CD4-positive, alpha-beta T cell treated with Interleukin-15 for 4 hours (primary cell): ENCODE measurements at places on chromosomes 7 and 10.

GRCh38 chr7:5383314-5384098 lies 40.1 kb downstream of the TNRC18 start:
- no peak for DNase-seq

- no peak for DNase-seq
These were observed 22.3 kb downstream of the RHEB start for GRCh38 chr7:151497306-151497871.

GRCh38 chr10:72709041-72709440 lies 17.1 kb downstream of the MCU start:
- no peak for DNase-seq

DNA sequence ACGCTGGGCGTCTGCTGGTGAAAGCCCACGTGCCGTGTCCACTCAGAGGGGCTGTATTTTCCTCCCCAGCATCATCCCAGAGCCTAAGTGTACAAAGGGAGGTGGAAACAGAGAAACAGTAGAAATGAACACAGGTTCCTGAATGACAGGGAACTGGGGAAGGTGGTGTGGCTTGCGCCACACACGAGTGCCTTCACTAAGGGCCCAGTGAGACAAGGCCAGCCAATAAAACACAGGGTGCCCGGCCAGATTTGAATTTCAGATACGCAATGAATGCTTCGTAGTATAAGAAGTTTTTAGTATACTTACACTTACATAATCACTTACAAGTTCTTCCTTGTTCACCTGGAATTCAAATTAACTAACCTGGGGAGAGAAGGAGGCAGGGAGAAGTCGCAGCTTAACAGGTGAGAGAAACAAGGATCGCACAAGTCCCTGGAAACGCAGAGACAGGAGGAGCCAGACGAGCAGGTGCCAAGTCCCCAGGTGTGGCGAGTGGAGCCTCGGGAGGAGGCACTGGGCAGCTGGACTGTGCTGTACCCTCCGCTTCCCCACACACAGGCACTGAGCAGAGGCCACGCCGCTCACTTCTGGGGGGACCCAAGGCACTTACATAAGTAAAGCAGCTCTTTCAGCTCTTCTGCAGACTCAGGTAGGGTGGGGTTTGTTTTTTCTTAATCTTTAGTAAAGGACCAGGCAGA lies 105.2 kb upstream of the MGMT start:
- DNase-seq = no peak

- DNase-seq = no peak
These were observed 61.5 kb downstream of the KCND2 start for GRCh38 chr7:120334475-120334874.

DNA sequence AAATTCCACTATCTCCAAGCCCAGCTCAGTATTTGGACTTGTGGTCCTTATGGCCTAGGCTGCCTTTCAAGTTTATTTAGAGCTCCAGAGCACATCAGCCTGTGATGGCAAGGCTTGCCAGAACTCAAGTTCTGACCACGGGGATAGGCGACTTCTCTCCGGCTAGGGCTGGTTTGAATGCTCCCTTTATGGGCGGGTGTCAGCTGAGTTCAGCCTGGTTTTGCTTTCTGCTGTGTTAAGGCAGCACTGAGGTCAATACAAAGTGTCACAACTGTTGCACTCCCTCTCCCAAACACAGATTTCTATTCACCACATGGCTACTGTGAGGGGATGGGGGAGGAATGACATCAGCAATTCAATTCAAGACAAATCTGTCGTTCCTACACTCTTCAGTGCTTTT lies 318.1 kb upstream of the MYO3A start:
- no peak for DNase-seq

GRCh38 chr7:55502124-55502857 lies 70.0 kb downstream of the VOPP1 start:
- DNase-seq = no peak

GRCh38 chr7:154167807-154168206 lies 115.6 kb downstream of the DPP6 start:
- DNase-seq = no peak

GRCh38 chr10:63348245-63348850 lies 117.4 kb downstream of the JMJD1C start:
- DNase-seq = no peak

GRCh38 chr10:52229291-52229931 lies 84.7 kb upstream of the DKK1 start:
- DNase-seq = no peak

GRCh38 chr7:149194799-149195179 lies 557 bp upstream of the ZNF282 start:
- no peak for DNase-seq

DNA sequence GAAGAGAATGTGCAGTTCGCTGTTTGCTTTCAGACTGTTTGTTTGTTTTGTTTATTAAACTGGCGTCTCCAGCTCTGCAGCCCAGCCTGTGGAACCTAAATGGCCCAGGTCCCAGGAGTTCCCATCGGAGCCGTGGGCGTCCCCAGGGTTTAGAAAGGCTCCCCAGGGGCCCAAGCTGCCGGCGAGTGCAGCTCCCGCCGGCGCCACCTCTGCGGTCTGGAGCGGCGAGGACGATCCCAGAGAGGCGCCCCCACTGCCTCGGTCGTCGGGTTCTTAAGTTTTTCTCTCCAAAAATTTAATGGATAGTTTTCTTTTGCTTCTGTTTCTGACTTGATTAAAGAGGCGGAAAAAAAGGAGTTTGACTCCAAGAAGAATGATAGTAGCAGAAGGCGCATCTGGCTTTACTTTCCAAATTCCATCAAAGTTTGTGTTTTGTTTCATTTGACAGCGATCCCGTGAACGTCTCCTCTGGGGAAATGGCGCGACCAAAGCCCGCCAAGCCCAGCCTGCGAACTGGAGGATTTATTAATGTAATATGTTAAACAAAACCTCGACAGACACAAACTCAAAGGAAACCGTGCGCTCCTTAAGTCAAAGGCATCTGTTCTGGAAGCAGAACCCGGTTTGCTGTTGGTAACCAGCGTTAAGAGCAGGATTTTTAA lies 718 bp upstream of the FZD1 start:
- DNase-seq = no peak

DNA sequence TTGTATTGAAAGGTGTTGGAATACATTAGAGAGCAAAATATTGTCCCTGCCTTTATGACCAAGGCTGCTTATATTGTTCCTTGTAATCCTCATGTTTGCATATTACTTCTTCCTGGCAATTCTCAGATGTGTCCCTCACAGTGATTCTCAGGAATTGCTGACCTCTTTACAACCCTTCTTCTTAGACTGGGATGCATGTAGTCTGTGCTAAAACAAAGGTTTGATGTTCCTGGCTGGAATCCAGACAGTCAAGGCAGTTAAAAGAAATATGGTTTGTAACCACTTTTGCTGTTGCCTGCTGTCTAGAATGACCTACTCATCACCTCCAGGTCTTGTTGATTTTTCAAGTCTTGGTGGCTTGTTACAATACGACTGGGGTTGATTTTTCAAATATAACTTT lies 367.6 kb downstream of the HGF start:
- no peak for DNase-seq

GRCh38 chr7:95213148-95213547 lies 111.2 kb downstream of the PON1 start:
- DNase-seq = no peak

GRCh38 chr7:141027043-141027442 lies 12.3 kb upstream of the MRPS33 start:
- no peak for DNase-seq

- no peak for DNase-seq
These were observed 38.9 kb upstream of the LANCL2 start for GRCh38 chr7:55326081-55326835.

DNA sequence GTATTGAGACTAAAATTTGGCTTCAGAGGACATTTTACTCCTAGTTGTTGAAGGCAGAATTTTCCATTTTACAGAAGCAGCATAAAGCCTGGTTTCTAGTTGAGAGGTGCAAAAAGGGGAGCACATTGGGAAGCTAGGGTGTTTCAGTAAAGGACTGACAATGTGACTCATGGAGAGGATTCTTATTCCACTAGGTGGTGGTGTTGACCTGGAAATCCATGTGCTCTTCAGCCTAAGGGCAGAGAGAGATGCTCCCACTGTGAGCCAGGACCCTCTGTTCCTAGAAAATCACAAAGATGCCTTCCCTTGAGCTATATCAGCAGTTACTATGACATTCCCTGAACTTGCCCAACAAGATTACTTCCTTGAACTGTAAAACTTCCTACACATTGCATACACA lies 687.8 kb downstream of the IPMK start:
- DNase-seq = no peak

DNA sequence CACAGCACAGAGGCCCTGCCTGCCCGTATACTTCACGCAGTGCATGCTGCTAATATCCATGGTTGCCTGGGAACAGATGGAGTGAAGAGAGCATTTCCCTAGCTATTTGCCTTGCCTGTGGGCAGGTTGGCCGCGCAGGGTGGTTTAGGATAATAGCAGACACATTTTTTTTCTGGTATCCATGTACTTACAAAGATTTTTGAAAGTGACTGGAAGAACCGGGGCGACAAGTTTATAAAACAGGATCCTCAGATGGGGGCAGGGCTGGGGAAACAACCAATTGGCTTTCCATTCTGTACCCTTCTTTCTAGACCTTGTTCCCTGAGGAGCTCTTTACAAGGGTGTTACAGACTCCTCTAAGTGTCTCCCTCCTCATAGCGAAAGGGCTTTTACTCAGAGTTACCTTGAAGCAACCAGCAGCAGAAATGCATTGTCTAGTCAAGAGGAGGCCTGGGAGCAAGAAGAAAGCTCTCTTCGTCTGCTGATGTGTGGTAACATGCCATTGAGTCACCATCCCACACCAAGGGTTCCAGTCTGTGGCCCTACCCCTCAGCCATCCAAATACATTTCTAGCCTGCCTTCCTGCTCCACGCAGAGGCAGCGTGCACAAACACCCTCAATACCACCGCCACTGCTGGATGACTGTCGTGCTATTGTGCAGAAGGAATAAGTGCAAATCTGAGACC lies 31.5 kb downstream of the MTURN start:
- no peak for DNase-seq

DNA sequence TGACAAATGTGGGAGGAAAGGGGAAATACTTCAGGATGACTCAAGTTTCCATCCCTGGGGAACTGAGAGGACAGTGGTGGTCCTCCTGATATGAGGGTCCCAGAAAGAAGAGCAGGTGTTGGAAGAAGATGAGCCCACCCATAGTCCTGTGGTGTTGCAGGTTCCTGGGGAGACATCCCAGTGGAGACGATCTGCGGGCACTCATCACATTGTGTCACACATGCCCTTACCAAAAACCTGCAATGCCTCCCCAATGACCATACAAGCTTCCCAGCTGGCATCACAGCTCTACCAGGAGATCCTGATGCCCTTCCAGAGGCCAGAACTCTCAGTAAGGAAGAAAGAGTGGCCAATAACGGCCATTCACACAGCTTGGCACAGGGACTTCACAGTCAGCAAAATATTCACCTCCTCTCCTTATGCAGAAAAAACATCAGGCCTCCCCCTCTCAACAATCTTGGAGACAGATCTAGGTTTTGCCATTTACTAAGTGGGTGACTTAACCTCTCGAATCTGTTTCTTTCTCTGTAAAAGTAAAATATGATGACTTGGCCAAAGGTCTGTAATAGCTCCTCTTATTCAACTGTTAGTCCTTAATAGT lies 9.0 kb downstream of the PUS7 start:
- DNase-seq = no peak

DNA sequence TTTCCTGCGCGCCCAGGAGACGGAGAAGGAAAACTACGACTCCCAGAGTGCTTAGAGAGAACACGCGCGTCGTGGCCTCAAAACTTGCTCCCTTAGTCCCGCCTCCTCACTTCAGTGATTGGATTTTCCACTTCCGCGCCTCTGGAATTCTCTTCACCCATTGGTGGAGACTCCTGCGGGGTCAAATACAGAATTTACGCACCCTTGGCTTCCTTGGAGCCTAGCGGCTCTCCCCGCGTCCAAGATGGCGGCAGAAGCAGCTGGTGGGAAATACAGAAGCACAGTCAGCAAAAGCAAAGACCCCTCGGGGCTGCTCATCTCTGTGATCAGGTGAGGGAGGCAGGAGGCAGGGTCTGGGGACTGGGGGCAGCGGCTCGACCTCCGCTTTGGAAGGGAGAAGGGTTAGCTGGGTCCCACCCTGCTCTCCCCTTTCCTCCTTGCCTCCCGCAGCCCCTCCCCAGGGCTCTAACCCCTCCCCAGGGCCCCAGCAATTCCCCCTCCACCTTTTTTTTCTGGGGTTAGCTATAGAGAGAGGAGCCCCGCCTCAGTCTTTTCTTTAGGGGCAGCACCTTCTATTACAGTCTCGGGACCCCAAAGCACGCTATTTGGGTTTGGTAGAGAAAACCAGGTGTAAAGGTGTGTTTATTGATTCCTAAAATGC lies at the start of gene EXOC4:
TSS of gene EXOC4 (plus strand) at position 221 of the 661 bp plus-strand sequence.
- DNase-seq = peak; percentile 98

DNA sequence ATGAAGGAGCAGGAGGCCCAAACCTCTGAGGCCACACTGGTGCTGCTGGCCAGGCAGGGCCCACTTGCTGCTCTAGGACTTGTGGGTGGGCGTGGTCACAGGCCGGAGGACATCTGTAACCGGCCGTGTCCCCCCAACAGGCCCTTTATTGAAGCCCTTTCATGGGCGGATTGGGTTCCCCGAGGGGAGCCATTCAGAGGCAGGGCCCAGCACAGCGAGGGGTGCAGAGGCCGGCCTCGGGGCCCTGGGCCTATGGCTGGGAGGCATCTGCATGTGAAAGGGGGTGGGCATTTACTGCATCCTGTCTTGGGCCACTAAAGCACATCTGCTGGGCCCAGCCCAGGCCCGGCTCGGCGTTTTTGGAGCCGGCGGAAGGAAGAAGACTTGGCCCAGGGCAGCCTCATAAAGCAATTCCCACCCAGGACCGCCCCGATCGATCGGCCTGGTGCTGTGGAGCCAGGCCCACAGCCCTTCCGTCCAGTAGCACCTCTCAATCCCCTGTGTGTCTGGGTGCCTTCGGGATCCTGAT lies 8.4 kb downstream of the LHPP start:
- DNase-seq = no peak

DNA sequence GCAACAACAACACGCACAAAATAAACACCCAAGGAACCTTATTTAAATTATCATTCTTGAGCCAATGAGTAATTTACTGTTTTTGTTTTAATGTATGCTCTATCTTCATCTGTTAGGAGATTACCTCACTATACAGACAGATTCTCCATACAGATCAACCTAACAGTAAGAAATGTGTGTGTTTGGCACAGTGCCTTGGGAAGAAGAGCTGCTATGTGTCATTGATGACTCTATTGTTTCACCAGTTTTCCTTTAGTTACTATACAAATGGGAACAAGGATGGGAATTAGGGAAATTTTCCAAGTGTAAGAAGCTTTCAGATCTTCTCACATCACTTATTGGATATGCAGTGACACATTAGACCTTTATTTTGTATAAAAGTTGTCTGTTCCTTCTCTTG lies 640.3 kb downstream of the NRG3 start:
- no peak for DNase-seq
